ENCODE measurements at places on chromosomes 11 and 22.
A peak's percentile ranks its signal among the peaks of the same experiment; 100 is the strongest.

- no peak for DNase-seq
Measured at GRCh38 chr22:33922349-33922681, 2.0 kb upstream of the LARGE1 start.

DNA sequence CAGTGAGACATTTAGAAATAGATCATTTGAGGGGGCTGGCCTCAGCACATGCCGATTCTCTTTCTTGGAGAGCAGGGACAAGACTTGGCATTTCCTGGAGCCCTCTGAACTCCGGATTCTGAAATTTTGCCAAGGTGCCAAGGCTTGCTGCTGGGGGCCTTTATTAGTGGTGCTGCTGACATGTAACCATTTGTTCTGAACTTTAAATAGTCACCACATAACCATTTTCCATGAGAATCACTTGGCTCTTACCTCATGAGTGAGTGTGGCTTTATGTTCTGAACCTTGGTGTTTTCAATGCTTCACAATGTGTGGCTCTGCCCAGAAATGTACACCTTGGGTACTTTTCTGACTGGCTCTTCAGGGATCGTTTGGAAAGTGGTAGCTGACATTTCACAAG is 33.3 kb downstream of the SYT13 start:
- no peak for DNase-seq

DNA sequence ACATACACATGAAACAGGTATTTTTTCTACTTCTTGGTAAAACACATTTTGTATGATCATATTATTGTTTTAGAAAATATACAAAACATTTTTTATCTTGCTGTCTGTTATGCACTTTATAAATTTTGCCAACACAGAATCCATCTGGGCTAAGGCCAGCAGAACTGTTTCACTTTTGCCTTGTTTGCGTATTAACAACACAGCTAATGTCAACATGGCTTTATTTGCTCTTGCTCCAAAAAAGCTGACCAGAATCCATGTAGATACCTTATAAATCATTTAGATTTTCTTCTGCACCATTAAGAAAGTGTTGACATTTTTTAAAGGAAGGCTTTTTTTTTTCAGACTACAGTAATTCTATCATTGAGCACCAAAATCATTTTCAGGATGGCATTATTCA is 58.1 kb upstream of the PGR start:
- no peak for DNase-seq

- no peak for DNase-seq
Measured at GRCh38 chr11:78573681-78574080, 983 bp downstream of the NARS2 start.

GRCh38 chr11:114452399-114452798 is 13.1 kb downstream of the REXO2 start:
- DNase-seq: no peak

GRCh38 chr22:36177160-36177559 is 16.6 kb upstream of the APOL3 start:
- no peak for DNase-seq

DNA sequence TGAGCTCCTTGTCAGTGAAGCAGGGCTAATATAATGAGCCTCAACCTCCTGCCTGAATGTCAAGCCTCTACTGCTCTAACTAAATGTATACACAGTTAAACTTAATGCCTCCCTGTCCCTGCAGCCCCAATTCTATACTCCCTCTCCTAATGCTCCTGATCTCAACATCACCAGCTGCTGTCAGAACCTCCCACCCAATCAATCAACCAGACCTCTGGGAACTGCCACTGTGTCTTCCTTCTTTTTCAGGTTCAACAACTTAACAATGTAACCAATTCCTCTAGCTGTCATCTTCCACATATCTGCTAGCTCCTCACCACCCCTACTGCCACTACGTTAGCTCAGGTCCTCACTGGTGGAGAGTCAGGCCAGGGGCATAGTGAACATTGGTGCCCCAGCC is 339.8 kb upstream of the NARS2 start:
- DNase-seq: no peak

DNA sequence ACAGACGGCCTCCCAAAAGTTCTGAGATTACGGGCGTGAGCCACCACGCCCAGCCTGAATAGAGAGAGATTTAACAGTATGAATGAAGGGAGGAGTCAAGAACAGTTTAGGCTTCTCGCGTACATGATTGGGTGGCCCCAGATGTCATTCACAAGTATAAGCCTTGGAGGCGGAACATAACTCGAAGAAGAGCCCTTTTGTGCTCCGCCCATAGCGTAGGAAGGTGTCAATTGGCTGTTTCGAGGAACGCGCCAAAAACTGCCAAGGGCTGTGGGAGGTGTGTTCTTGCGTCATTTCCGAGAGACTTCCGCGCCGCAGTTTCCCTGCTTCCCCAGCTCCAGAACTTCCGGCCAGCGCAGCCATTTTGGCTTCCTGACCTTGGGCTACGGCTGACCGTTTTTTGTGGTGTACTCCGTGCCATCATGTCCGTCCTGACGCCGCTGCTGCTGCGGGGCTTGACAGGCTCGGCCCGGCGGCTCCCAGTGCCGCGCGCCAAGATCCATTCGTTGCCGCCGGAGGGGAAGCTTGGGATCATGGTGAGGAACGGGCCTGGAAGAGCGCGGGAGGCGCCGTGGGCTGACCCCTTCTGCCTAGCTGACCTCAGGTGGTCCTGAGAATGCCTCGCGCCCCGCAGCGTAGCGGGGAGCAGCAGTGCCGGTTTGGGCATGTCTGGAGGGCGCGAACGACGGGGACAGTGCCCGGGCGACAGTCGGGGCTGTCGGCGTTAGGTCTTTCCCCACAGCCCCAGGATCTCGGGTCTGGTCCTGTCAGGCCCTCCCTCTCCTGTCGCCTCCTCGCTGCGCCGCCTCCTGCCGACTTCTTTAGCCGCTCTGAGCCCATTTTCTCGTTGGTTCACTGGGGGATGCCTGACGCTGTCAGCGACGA is at the start of gene COX8A:
TSS of gene COX8A (plus strand) at position 362 of the 885 bp plus-strand sequence. CDS start at position 423, 61 bp downstream.
- peak; percentile 96 for DNase-seq

GRCh38 chr22:48984639-48985038 is 843.0 kb downstream of the BRD1 start:
- no peak for DNase-seq

- peak; percentile 57 for DNase-seq
Measured at GRCh38 chr11:96075532-96075959, 151.6 kb upstream of the MTMR2 start.

DNA sequence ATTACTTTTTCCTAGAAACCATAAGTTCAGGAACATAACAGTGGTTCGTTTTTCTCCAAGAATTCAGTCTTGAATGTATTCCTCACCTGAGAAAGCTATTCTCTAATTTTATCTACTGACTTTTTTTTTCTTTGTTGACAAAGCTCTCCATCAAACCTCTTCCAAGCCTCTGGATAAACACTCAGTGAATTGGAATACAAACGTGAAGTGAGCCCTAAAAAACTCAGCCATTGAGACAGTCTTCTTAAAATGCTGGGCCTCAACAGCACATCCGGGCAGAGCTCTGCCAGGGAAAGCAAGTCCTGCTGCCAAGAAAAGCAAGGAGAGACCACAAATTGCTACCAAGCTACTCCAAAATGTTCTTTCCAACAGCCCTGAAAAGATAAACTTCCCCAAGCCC is 7.7 kb upstream of the SLC1A2 start:
- no peak for DNase-seq

DNA sequence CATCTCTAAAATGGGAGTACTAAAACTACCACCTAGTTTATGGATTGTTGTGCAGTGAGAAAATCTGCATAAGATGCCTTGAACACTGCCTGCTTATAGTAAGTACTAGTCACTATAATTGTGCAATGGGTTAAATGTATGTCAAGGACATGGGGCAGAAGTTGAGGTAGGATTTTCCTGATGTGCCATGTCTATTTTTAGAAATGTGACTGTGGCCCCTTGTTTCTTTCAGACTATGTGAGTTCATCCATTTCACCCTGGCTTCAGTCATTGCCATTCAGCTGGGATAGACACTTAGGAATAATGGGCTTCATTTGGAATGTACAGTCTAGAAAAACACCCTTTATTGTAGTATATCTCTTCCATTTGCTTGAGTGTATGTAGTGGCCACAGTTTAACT is 51.4 kb downstream of the BDNF start:
- no peak for DNase-seq

- peak; percentile 70 for DNase-seq
Measured at GRCh38 chr11:65572356-65573051, at the start of gene FAM89B. FAM89B (plus strand) TSS chr11:65572538; CDS start chr11:65572670, 132 bp downstream.

DNA sequence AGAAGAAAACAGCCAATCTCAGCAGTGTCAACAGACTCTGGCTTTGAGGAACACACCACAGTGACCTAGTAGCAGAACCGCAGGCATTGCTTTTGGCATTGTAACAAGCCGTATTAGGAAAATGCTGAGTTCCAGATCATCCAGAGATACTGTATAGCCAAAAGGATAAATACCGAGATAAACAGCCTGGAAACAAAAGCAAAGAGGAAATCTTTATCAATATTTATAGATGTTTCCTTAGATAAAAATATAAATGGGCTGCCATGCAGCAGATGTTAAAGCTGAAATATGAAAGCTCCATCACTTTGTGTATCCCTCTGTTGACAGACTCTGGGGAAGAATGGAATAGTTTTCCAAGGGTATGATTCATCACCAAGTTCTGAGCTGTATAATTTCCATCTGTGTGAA is 98.9 kb upstream of the TP53AIP1 start:
- no peak for DNase-seq

DNA sequence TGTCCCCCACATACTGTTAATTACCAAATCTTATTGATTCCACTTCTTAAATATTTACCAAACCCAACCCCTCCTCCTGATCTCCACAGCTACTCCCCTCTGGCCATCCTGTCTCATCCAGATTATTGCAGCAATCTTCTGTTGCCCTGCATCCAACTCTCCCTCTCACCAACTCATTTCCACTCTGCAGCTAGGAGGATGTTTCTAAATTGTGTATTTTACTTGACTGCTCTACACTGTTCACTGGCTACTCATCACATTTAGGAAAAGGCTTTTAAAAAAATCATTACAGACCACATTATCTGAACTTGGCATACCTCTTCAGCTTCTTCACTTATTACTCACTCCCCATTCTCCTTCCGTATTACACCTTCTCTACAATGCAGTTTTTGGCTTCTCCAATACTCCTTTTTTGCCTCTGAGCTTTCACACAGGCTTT is 117.9 kb downstream of the ATG16L2 start:
- DNase-seq: no peak

DNA sequence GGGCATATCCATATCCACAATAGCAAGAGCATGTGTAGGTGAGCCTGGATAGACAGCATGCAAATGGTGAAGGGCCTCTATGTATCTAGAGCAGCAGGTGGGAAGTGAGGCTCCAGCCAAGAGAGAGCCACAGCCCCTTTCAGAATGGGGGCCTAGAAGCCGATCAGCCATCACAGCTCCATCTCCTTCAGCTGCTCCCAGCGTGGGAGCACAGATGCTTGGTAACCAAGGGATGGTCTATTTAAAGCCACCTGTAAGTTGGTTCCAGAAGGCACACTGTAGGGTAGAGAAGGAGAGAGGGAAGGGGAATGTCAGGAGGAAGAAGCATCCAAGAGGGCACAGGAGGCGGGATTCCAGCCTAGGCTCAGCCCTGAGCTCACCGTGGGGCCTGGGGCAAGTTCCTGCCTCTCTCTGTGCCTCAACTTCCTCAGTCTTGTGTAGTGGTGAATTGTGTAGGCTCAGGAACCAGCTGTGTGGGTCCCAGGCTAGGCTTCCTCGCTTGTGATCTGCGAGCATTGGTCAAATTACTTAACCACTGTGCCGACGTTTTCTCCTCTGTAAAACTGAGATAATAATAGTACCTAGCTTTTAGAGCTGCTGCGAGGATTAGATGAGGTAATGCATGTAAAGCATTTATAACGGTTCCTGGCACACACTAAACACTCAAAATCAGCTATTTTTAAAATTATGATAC is 122.9 kb upstream of the NAV2 start:
- DNase-seq: no peak

GRCh38 chr22:39979048-39979447 is 15.7 kb upstream of the FAM83F start:
- DNase-seq: no peak

DNA sequence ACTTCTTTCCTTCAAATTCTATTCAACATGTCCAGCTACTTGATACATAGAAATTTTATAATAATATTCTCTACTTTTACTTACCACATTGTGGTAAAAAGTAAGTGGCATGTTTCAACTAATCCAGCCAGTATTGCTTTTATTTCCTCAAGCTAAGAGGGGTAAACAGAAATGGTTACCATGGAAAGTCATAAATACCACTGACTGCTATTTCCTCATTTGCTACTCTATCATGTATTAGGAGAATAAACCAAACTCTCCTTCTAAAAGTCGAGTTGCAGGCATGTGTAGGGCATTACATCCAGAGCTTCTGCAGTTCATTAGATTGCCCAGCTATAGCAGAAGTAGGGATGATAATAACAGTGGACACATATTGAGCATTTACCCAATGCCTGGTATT is 208.4 kb downstream of the MAML2 start:
- DNase-seq: no peak

DNA sequence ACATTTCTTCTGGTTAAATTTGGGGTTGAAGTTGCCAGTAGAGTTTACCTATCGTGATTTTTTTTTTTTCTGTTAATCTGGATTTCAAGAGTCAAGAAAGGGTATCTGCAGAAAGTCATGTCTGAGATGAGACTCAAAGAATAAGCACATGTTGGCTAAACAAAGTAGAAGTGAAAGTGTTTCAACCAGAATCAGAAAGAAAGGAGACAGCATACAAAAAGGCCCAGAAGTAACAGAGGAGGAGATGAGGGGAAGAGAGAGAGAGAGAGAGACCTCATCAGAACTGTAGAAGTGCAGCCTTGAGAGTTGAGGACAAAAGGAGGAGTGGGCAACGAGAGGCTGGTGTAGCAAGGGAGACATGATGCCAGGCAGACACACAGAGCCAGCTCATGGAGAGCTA is 54.9 kb downstream of the SVIP start:
- DNase-seq: no peak

- no peak for DNase-seq
Measured at GRCh38 chr11:9150501-9150900, 59.1 kb upstream of the SCUBE2 start.

DNA sequence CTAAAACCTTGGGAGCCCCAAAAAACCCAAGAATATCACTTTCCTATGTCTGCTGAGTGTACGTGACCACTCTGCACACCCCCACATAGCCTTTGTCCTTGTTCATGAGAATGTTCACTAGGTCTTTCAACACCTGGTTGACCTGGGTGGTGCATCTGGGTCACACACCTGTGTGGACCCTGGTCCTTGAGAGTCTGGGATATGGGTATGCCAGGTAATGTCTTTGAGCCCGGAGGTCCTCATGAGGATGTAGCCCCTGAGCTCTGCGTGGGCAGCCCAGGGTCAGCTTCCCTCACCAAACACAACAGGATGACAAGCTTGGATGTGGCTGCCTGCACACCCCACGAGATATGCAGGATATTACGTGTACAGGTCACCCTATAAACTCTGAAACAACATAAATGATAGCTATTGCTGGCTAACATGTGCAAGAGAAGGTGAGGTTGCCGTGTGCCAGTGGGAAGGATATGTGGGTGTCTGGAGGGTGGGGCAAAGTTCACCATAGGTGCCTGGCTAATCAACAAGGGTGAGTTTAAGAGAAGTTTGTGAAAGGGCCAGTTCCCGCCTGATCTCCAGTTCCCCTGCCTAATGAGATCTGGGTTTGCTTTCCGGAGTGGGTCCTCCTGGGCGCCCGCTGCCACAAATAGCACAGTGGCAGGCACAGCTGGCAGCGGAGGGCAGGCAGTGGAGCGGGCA is 1.4 kb upstream of the PPARA start:
- DNase-seq: no peak

All from stimulated activated naive B cell treated with anti-CD40 and anti-IgM and Interleukin-4, amounts not matched to agents 10 μg/mL and 1 μg/mL and 100 μg/mL, for 72 hours (primary cell).